KBM-7 (cell line): ENCODE measurements at places on chromosomes 13 and 19.
A peak's percentile ranks its signal among the peaks of the same experiment; 100 is the strongest.

GRCh38 chr19:34732612-34733211 is 1.3 kb upstream of the ZNF181 start:
- DNase-seq = no peak

DNA sequence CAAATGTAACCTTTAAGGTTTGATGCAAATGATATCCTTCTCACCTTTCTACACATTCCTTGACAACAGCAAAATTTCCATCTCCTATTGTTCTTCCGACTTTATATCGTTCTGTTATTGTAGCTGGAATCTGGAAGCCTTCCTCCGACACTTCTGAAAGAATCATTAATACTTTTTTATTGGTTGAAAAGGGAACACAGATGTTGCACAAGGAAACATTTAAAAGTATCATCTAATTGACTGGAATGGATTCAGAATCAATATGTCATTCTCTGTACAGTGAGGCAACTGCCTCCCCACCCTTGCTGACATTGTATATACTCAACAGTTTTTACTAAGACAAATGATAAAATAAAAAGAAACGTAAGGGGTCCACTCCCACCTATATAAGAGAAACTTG is 295.2 kb downstream of the DCLK1 start:
- no peak for DNase-seq

GRCh38 chr19:16184665-16185122 is 516 bp upstream of the FAM32A start:
- no peak for DNase-seq

- DNase-seq = no peak
These were observed 40.8 kb upstream of the RFXAP start for GRCh38 chr13:36778083-36778671.

DNA sequence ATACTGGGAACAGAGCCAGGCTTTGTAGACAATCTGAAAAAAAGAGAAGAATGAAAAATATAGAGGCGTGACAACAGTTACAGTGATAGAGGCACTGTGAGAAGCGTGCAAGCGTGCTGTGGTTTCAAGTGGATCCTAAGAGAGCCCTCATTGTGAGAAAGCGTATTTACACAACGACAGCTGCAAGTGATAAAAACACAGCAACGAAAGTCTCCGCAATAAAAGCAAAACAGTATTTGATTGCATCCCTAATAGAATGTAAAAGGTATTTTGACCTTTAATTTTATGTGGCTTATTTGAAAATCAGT is 642.7 kb upstream of the ARGLU1 start:
- DNase-seq = no peak

DNA sequence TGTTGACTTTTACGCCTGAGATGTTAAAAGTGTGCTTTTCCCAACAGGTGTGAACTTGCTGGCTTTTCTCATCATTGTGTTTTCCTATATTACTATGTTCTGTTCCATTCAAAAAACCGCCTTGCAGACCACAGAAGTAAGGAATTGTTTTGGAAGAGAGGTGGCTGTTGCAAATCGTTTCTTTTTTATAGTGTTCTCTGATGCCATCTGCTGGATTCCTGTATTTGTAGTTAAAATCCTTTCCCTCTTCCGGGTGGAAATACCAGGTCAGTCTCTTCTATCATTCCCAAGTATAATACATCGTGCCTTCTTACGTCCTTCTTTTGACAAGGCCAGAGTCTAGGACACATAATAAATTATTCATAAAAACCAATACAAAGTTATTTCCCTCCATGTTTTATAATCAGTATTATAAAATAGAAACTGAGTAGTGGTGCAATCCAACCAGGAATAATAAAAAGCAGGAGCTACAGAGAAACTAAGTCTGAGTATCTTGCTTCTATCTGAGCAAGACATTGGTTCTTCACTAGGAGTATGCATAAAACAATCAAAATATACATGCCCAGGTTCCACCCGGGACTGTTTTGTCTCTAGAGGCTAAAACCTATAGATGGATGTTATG is 57.9 kb downstream of the RXFP2 start:
- peak; percentile 19 for DNase-seq

- no peak for DNase-seq
These were observed 8.6 kb upstream of the BCAT2 start for GRCh38 chr19:48819366-48819816.

- peak; percentile 1 for DNase-seq
These were observed 1851.1 kb downstream of the PCDH9 start for GRCh38 chr13:65378943-65379519.

- no peak for DNase-seq
These were observed 7.8 kb downstream of the ZNF350 start for GRCh38 chr19:51978882-51979281.

DNA sequence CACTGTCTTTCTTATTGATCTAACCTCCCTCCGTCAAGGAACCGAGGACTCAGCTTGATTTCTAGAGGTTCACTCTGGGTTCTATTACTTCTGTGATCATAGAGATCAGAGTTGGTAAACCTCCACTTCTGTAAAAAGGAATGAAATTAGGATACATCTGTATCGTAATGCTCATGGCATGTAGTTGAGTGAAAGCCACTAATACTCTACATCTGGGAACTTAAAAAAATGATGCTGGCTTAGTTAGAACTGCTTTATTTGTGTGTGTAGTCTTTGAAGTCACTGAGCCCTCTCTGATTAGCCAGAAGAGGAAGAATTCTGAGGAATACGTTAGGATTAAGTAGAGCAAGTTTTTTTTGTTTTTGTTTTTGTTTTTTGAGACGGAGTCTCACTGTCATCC is 140.8 kb downstream of the GGACT start:
- DNase-seq = no peak

DNA sequence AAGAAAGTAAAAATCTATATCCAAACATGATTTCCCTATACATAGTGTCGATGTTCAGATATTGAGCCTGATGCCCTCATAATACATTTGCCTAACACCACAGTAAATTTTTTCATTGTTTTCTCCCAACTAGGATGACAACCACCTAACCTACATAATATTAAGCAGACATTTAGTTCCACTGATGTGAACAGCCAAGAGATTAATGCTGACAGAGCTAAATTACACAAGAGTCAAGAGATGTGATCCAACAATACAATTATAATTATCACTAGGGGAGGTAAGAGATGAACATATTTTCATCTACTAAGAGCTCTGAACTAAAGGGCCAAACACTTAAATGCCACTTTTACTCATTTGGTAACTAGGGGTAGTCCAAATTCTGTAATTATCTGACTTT is 145.9 kb downstream of the DACH1 start:
- no peak for DNase-seq

GRCh38 chr19:46471116-46471733 is at the start of gene PNMA8A:
TSS of gene PNMA8A (minus strand) at chr19:46471563. CDS start at chr19:46471035, 528 bp downstream.
- peak; percentile 65 for DNase-seq

DNA sequence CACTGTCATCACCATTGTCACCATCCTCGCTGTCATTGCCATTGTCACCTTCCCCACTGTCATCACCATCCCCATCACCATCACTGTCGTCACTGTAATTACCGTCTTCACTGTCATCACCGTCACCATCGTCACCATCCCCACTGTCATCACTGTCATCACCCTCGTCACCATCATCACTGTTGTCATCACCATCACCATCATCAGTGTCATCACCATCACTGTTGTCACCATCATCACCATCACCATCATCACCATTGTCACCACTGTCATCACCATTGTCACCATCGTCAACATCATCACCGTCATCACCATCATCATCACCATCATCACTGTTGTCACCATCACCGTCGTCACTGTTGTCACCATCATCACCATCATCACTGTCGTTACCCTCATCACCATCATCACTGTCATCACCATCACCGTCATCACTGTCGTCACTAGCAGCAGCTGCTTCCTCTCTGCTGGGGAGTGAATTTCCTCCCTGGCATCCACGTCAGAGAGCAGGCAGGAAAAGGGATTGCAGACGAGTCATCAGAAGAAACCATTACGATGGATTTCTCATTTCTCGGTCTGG is 27.3 kb downstream of the TMEM255B start:
- no peak for DNase-seq

- no peak for DNase-seq
These were observed 35.7 kb downstream of the ARRDC2 start for GRCh38 chr19:18043676-18044075.

DNA sequence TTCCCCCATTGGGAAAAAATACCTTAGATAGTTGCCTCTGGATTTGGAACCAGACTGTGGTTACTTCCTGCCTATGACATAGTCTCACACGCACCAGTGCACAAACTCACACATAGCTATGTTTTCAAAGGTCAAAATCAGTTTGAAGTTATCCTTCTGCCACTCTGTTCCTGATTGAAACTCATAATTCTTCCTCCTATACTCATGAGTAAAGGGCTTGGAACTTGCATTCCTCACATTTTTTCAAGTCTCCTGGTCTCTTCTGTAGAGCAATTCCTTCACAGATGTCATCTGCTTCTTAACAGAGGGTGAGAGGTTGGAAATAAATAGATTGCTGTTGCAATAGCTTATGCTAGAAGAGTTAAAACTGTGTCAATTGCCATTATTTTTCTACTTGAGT is 18.6 kb upstream of the POSTN start:
- no peak for DNase-seq

DNA sequence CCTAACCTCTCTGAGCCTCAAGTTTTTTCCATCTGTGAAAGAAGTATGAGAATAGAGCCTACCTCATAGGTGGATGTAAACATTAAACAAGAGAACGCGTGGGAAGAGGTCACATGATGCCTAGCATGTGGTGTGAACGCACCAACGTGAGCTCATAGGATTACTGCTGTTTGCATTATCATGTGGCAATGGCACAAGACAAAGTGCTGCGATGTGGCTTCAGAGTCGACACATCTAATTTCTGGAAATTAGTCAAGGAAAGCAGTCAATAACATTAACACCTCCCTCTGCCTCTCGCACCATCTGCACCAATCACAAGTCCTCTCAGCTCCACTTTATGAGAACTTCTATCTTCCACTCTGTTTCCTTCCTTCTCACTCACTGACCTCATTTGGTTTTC is 489.7 kb downstream of the COG6 start:
- no peak for DNase-seq

- no peak for DNase-seq
These were observed 977.0 kb upstream of the SLC10A2 start for GRCh38 chr13:104043184-104043583.

DNA sequence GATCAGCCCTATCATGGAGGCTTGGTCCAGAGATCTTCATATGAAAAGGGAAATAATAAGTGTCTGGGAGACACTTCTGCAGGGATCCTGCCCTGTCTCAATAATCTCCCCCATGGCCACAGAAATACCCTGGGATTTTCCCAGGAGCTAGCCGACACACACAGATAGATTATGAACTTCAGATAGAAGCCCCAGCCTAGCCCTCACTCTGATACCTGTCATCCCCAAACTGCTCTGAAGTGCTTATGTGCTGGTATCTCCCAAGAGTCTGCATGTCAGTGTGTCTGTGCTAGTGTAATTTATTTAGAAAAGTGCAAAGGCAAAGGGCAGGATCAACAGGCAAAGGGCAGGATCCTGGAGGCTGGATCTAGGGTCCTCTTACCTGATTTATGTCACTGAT is 38.7 kb upstream of the ZNF766 start:
- no peak for DNase-seq

- peak; percentile 76 for DNase-seq
These were observed 821 bp downstream of the TDRD3 start for GRCh38 chr13:60397704-60398378.

DNA sequence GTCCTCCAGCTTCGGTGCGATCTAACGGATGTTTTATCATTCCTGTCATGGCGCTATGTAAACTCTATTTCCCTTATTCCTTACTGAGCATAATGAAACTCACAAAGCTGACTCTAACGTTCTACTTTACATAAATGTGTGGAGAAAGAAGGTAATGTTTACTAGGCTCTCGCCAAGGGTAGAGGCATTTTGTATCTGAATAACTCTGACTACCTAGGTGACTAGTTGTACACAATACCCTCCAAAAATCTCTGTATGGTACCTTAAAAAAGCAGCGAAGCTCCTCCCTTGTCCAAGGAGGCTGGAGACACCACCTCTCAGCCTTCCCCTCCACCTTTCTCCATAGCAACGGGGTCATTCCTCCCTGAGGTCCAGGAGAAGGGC is 316 bp upstream of the ZNF530 start:
- DNase-seq = no peak

DNA sequence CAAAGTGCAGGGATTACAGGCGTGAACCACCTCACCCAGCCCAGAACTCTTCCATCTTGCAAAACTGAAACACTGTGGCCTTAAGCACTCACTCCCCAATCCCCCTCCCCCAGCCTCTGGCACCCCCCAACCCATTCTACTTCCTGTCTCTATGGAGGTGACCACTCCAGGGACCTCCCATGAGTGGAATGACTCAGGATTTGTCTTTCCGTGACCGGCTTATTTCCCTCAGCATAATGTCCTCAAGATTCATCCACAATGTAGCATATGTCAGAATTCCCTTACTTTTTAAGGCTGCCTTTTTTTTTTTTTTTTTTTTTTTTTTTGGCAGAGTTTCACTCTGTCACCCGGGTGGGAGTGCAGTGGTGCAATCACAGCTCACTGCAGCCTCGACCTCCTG is 3.6 kb upstream of the F2RL3 start:
- DNase-seq = no peak

- DNase-seq = no peak
These were observed 475 bp upstream of the DNAJC15 start for GRCh38 chr13:43022934-43023288.

- no peak for DNase-seq
These were observed 144.4 kb downstream of the LIG4 start for GRCh38 chr13:108070925-108071324.

DNA sequence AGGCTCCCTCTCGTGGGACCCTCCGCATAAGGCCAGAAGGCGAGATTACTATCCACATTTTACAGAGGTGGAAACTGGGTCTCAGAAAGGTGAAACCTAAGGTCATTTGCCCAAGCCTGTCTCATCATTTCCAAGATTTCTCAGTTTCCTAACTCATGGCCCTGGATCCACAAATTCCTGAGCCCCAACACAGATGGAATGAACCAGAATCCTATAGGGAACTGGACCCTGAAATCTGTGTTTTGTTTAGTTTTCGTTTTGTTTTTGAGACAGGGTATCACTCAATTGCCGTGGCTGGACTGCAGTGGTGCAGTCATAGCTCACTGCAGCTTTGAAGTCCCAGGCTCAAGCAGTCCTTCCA is 563 bp upstream of the GNG7 start:
- no peak for DNase-seq

DNA sequence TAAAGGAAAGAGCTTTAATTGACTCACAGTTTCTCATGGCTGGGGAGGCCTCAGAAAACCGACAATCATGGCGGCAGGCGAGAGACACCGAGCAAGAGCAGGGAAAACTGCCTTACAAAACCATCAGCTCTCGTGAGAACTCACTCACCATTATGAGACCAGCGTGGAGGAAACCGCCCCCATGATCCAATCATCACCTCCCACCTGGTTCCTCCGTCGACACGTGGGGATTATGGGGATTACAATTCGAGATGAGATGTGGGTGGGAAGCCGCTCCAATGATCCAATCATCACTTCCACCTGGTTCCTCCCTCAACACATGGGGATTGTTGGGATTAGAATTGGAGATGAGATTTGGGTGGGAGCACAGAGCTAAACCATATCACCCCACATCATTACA is 293.9 kb downstream of the ABCC4 start:
- DNase-seq = no peak

- DNase-seq = no peak
These were observed 503.0 kb downstream of the DCT start for GRCh38 chr13:93976528-93976927.

GRCh38 chr13:48160606-48161278 is 65.8 kb upstream of the MED4 start:
- DNase-seq = peak; percentile 32

- DNase-seq = no peak
These were observed 365.9 kb downstream of the FGF14 start for GRCh38 chr13:102035969-102036368.
